ENCODE measurements at places on chromosomes 3 and 15. TPM values are rescaled to one million over a fixed set of nuclear protein-coding genes. Genes with fewer than 3 reads are reported as not detected.

DNA sequence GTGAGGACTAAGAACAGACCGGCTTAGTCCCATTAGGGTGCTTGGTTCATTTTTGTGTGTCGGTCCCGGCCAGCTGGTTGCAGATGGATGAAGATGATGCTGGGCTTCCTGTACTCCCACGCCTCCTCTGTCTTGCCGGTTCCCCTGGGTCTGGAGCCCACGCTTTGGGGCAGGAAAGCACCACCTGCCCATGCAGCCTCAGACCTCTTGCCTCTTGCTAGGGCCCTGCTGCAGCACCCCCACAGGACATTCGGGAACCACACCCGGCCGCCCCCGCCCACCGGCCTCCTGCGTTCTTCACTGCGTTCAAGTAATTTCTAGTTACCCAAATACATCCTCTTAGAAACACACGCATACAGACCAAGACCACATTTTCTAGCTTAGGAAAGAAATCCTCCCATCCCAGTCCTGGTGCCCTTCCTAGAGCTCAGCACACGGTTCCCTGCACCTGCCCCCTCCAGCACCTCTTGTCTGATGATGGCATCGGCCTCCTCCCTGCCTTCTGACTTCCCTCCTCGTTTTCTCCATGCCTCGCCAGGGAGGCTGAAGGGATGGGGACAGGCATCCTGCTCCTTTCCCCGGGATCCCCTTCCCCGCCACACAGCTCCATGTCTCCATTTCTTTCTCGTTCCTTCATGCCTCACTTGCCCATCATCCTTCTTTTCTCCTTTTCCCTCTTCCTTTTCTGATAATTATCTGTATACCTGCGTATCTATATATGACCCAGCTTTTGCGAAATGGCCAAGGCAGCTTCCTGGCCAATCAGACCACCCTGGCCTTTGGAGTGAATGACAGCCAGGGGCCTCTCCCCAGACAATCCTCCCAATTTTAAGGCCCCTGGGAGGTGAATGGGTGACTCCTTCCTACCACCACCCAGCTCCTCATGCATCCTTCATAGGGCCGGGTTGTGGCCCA is 30.9 kb downstream of the FAM3D start:
- no peaks in the 10 kb centered on the region for H3K36me3 ChIP-seq
- no peak overlapping the region for H3K27ac ChIP-seq
- no peak overlapping the region for H3K4me3 ChIP-seq
- H3K27me3 ChIP-seq, result peaks cover 2% of the 10 kb centered on the region

DNA sequence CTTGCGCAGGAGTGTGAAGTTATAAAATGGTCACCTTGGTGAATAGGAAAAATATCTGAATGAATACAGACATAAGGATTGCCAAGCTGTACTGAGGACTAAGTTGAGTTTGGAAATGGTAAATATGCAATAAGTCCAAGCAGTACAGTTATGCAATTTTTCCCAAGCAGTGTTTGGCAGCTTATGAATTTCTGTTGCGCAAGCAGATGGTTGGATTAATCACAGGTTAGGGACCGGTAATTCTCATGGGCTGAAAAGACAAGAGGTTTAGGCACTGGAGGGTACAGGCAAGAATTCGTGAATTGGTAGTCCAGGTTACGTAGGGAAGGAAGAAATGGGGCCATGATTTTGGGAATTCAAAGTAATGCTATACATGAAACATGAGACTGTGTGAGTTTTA is 210.3 kb downstream of the RAP2B start:
- no peaks in the 10 kb centered on the region for H3K36me3 ChIP-seq
- H3K27ac ChIP-seq, result no peak overlapping the region
- DNase-seq, result no peak
- H3K4me3 ChIP-seq, result no peak overlapping the region
- H3K27me3 ChIP-seq, result peaks cover 16% of the 10 kb centered on the region

DNA sequence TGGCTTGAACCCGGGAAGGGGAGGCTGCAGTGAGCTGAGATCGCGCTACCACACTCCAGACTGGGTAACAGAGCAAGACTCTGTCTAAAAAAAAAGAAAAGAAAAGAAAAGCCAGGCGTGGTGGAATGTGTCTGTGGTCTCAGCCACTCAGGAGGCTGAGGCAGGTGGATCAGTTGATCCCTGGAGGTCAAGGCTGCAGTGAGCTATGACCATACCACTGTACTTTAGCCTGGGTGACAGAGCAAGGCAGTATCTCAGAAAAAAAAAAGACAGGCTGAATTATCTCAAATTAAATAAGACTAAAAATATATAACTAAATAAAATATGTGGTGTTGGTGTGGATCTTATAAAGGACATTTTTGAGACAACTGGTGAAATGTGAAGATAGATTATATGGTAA is 20.6 kb downstream of the SMARCC1 start:
- H3K4me1 ChIP-seq, result peaks cover 16% of the 10 kb centered on the region
- no peak overlapping the region for H3K4me3 ChIP-seq
- H3K27ac ChIP-seq, result no peak overlapping the region
- H3K27me3 ChIP-seq, result no peaks in the 10 kb centered on the region

- no peak overlapping the region for H3K27ac ChIP-seq
- H3K4me3 ChIP-seq, result no peak overlapping the region
- H3K36me3 ChIP-seq, result peaks cover 8% of the 10 kb centered on the region
- no peaks in the 10 kb centered on the region for H3K27me3 ChIP-seq
These were observed 67.7 kb upstream of the FGF12 start for GRCh38 chr3:192795021-192795420.

- no peak overlapping the region for H3K4me3 ChIP-seq
- H3K4me1 ChIP-seq, result no peaks in the 10 kb centered on the region
- H3K36me3 ChIP-seq, result no peaks in the 10 kb centered on the region
- no peak for DNase-seq
- no peaks in the 10 kb centered on the region for H3K27me3 ChIP-seq
These were observed 318.6 kb upstream of the SATB1 start for GRCh38 chr3:18743761-18744160.

DNA sequence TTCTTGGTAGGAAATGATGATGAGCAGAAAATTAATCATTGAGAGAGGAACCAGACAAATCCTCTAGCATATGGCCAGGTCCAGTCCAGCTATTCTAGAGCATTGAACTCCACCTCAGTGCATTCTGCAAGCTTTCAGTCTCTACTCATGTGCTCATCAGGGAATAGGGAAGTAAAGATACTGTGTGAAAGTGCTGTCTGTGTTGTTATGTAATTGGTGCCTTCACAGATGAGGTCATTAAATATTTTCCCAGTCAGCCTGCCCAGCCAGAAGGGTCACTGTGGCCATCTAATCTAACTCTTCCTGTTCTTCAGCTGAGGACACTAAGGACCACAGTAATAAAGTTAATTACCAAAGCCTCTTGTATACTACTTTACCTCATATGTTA is 28.2 kb downstream of the C3orf62 start:
- no peak overlapping the region for H3K4me3 ChIP-seq
- H3K36me3 ChIP-seq, result no peaks in the 10 kb centered on the region
- no peak for DNase-seq
- H3K27me3 ChIP-seq, result no peaks in the 10 kb centered on the region
- H3K27ac ChIP-seq, result no peak overlapping the region

GRCh38 chr3:194168994-194169393 is 33.0 kb downstream of the HES1 start:
- no peak for DNase-seq
- H3K4me1 ChIP-seq, result peaks cover 8% of the 10 kb centered on the region
- H3K36me3 ChIP-seq, result peaks cover 4% of the 10 kb centered on the region
- peaks cover 73% of the 10 kb centered on the region for H3K27me3 ChIP-seq
- no peak overlapping the region for H3K4me3 ChIP-seq
- H3K27ac ChIP-seq, result no peak overlapping the region

DNA sequence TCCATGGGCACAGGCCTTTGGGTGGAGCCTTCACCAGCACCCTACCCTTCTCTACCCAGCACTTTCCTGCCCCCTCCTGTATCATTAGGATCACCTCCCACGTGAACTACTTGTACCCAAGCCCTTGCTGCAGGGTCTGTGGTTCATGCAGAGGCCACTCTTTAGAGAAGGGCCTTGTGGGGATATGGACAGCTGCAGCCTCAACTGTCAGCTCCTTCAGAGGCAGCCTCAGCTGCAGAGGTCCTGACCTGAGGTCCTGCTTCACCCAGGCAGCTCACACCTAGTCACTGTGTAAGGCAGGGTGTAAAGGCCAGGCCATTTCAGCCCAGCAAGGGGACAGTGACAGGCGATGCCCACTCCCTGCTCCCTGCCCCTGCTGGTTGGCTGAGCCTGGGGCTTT is 448.6 kb upstream of the PROK2 start:
- H3K36me3 ChIP-seq, result peaks cover 2% of the 10 kb centered on the region
- H3K27ac ChIP-seq, result no peak overlapping the region
- H3K27me3 ChIP-seq, result peaks cover 11% of the 10 kb centered on the region
- H3K4me1 ChIP-seq, result peaks cover 27% of the 10 kb centered on the region
- DNase-seq, result no peak

GRCh38 chr3:122803977-122804376 is 9.1 kb downstream of the SLC49A4 start:
- peaks cover 9% of the 10 kb centered on the region for H3K36me3 ChIP-seq
- H3K27ac ChIP-seq, result no peak overlapping the region
- no peak overlapping the region for H3K4me3 ChIP-seq
- no peaks in the 10 kb centered on the region for H3K4me1 ChIP-seq
- DNase-seq, result no peak

DNA sequence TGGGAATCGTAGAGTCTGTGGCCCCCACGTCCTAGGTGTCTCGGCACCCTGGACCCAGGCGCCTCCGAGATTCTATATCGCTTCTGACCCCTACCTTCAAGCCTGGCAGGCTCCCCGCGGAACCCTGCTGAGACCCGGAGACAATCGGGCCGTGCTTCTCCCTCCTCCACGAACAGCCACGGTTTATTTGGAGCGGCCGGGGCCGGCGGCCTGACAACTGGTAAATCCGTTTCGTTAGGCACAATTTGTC is 1.4 kb downstream of the GATA2 start:
- no peak for DNase-seq
- peaks cover 24% of the 10 kb centered on the region for H3K4me1 ChIP-seq
- peaks cover 59% of the 10 kb centered on the region for H3K27me3 ChIP-seq

DNA sequence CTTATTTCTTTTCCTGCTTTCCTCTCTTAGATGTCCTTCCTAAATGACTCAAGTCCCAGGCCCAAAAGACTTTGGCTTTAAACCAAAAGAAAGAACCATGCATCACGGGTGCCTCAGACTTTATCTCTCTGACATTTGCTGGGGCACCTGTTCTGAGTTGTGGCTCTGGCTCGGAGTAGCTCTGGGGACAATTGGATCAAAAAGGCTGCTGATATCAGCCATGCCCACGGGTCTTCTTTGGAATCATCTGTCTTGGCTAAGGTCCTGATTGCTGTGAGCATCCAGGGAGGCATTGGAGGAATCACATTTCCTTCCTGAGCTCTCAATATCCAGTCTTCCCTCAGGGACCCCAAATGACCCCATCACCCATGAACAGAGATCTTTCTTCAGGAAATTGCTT is 59.9 kb downstream of the CLSTN2 start:
- no peaks in the 10 kb centered on the region for H3K36me3 ChIP-seq
- no peak overlapping the region for H3K4me3 ChIP-seq
- no peak for DNase-seq
- no peak overlapping the region for H3K27ac ChIP-seq
- no peaks in the 10 kb centered on the region for H3K27me3 ChIP-seq
- no peaks in the 10 kb centered on the region for H3K4me1 ChIP-seq

GRCh38 chr3:128364291-128364690 is 102.4 kb downstream of the DNAJB8 start:
- DNase-seq, result peak; percentile 57
- peaks cover 5% of the 10 kb centered on the region for H3K36me3 ChIP-seq
- no peak overlapping the region for H3K27ac ChIP-seq

- peaks cover 7% of the 10 kb centered on the region for H3K27me3 ChIP-seq
- H3K27ac ChIP-seq, result no peak overlapping the region
- no peaks in the 10 kb centered on the region for H3K36me3 ChIP-seq
- no peak for DNase-seq
- H3K4me3 ChIP-seq, result no peak overlapping the region
These were observed 81.0 kb upstream of the MEIS2 start for GRCh38 chr15:37181339-37181738.

GRCh38 chr3:149977386-149977785 is 6.7 kb upstream of the PFN2 start:
- H3K27me3 ChIP-seq, result no peaks in the 10 kb centered on the region
- peaks cover 5% of the 10 kb centered on the region for H3K36me3 ChIP-seq
- DNase-seq, result no peak
- peak overlapping the region; percentile 8 for H3K4me3 ChIP-seq

GRCh38 chr3:158718490-158719170 is 13.6 kb downstream of the RARRES1 start:
- DNase-seq, result no peak
- no peaks in the 10 kb centered on the region for H3K27me3 ChIP-seq
- peak overlapping the region; percentile 82 for H3K27ac ChIP-seq
- H3K4me3 ChIP-seq, result no peak overlapping the region
- peaks cover 4% of the 10 kb centered on the region for H3K36me3 ChIP-seq
- H3K4me1 ChIP-seq, result peaks cover 58% of the 10 kb centered on the region

- no peak overlapping the region for H3K4me3 ChIP-seq
- H3K27ac ChIP-seq, result no peak overlapping the region
- no peak for DNase-seq
- H3K4me1 ChIP-seq, result peaks cover 38% of the 10 kb centered on the region
These were observed 17.0 kb downstream of the THAP10 start for GRCh38 chr15:70875001-70875782.

Gene SLC28A2
- total RNA-seq, result not detected

Gene SHF
- total RNA-seq, result 4.9 TPM

Gene IGDCC3
- 0.27 TPM for total RNA-seq

Gene POLQ
- 2.9 TPM for total RNA-seq

Gene GOLGA6D
- 0.15 TPM for total RNA-seq

Gene C3orf85
- total RNA-seq, result not detected

Measured in chondrocyte (in vitro differentiated cells).